ENCODE measurements at places on chromosomes 4 and X. TPM values are rescaled to one million over a fixed set of nuclear protein-coding genes. Genes with fewer than 3 reads are reported as not detected.
A peak's percentile ranks its signal among the peaks of the same experiment; 100 is the strongest.

DNA sequence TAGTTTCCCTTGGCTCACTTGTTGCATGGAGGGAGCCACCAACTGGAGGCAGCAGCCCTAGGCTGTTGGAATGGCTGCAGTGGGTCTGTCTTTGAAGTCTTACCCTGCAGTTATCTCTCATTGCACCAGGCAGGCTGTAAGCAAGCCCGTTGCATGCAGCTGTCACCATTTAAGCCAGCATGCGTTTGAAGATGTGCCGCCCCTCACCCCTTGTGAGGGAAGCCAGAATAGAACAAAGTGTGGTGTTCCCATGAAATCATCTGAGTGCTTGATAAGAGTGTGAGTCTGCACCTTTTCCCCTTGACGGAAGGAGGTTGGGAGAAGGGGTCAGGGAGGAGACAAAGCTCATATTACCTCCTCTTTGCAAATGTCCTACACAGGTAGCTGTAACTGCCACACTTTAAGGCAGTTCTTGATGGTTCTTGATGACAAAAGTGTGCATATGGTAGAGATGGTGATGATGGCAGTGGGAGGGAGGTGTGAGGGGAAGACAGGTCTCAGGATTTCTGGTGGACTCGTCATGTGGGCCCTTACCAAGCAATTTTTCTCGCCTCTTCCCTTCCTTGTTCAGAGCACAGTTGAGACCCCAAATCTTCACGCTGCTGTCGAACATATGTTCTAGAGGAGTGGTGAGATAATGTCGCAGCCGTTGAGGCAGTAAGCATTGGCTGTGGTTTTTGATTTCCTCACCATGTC, 191.4 kb upstream of the LEF1 start:
- ATAC-seq, result no peak

- ATAC-seq, result no peak
Measured at GRCh38 chrX:12700745-12701144, 90.5 kb upstream of the PRPS2 start.

DNA sequence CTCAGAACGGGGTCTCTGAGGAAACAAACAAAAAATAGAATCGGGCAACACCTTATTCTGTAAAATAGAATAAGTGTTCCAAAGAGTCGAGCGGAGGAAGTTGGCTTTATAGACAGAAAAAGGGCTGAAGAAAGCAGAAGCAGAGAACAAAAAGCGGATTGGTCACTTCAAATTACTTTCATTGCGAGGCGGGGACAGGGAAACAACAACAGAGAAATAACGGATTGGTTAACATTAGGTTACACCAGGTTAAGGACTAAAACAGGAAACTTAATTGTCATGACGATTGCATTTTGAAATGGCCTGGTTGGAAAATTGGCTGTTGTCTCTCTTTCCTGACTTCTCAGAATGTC, 433 bp upstream of the COQ2 start:
- ATAC-seq, result no peak

- no peak for ATAC-seq
Measured at GRCh38 chrX:56802921-56803849, 74.1 kb downstream of the NBDY start.

DNA sequence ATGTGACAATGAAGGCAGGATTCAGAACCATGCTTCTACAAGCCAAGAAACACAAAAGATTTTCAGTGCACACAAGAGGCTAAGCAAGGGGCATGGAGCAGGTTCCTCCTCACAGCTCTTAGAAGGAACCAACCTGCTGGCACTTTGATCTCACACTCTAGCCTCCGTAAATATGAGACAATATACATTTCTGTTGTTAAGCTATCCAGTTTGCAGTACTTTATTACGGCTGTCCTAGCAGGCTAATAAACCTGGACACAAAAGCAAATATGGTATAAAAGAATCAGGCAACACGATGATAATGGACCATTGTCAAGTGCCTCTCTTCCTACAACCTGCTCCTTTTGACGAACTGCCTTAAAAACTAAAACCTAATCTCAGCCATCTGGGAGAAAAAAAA, 114.5 kb downstream of the ZAR1 start:
- no peak for ATAC-seq

REELD1 gene
- total RNA-seq, result 0.54 TPM

GRCh38 chr4:70902577-70903290, 565 bp downstream of the MOB1B start:
- peak; percentile 70 for ATAC-seq

All from motor neuron (in vitro differentiated cells).